ENCODE measurements at places on chromosomes 2 and 18. TPM values are rescaled to one million over a fixed set of nuclear protein-coding genes. Genes with fewer than 3 reads are reported as not detected.

DNA sequence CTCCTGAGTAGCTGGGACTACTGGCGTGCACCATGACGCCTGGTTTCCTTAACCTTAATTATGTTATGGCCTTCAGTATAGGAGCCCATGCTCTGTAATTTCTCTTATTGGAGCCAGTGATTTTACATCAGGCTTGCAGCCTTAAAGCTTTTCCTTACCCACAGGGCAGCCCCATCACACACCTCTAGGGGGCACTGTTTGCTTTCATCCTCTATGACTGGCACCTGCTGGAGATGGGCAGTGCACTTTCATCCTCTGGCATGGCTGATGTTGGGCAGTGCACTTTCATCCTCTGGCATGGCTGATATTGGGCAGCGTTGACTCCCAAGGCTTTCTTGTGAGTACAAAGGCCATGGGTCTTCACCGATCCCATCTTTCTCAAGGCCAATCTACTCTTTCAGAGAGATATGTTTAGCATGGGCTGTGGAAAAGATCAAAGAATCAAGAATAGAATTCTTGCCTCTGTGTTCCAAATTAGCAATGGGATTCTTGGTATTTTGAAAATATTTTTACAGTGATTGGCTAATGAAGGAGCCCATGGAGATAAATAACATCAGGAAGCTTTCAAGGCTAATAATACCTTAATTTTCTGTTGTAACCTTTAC lies 80.7 kb upstream of the MEX3C start:
- H3K4me3 ChIP-seq = no peak overlapping the region
- no peaks in the 10 kb centered on the region for H3K27me3 ChIP-seq
- DNase-seq = peak; percentile 63

Gene COLEC12
- not detected for total RNA-seq

DNA sequence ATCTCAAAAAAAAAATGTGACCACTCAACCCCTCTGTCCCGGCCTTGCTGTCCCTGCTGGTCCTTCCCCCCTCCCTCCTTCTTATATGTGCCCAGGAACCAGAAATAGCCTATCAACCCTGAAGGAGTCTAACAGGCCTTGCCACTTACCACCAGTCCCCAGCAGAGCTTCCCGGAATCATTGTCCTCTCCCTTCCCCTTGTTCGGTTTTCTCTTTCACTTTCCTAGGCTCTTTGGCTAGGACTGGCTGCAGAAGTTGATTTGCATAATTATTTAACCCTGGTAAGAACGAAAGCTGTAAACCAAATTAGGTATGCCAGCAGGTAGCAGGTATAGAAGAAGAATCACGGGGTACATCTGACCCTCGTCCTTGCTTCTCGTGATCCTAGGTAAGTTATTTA lies 72.6 kb upstream of the ZNF532 start:
- H3K4me1 ChIP-seq = no peaks in the 10 kb centered on the region
- H3K27me3 ChIP-seq = peaks cover 7% of the 10 kb centered on the region
- no peak for DNase-seq
- no peaks in the 10 kb centered on the region for H3K36me3 ChIP-seq
- no peak overlapping the region for H3K27ac ChIP-seq

- H3K4me1 ChIP-seq = peaks cover 31% of the 10 kb centered on the region
- peak overlapping the region; percentile 99 for H3K27ac ChIP-seq
- H3K27me3 ChIP-seq = peaks cover 2% of the 10 kb centered on the region
These were observed 36.1 kb upstream of the GPD2 start for GRCh38 chr2:156399950-156400705.

DNA sequence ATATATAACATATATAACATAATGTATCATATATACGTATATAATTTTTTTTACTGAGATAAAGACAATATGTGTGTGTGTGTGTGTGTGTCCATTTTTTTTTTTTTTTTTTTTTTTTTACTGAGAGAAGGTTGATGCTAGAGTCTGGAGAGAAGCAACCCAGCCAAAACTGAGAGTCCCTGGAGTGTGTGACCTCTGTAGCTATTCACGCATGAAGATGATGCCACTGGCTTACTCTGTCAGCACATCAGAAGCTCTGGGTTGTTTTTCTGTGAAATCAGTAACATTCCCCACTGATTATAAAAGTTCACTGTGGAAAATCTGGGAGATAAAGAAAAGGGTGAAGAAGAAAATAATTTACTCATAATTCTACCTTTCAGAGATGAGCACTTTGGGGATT lies 27.2 kb downstream of the CCDC195 start:
- DNase-seq = no peak
- H3K36me3 ChIP-seq = no peaks in the 10 kb centered on the region
- no peaks in the 10 kb centered on the region for H3K4me1 ChIP-seq
- H3K4me3 ChIP-seq = no peak overlapping the region
- peaks cover 22% of the 10 kb centered on the region for H3K27me3 ChIP-seq
- no peak overlapping the region for H3K27ac ChIP-seq

Gene ABCG8
- total RNA-seq = not detected

DNA sequence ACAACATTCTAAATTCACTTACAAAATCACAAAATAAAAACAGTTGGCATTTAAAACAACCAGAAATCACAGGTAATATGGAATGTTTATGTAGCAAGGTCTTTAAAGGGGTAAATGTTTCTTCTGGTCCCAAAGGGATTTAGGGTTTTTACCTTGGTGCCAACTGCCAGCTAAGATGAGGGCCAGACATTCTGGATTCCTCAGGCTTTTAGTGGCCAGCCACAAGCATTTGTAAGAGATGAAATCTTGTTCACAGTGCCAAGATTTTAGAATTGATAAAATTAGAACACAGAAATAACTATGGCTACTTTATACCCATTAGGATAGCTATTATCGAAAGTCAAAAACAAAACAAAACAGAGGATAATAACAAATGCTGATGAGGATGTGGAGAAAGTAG lies 60.4 kb upstream of the CDKL4 start:
- DNase-seq = no peak
- no peak overlapping the region for H3K4me3 ChIP-seq
- H3K27ac ChIP-seq = no peak overlapping the region
- no peaks in the 10 kb centered on the region for H3K36me3 ChIP-seq
- H3K27me3 ChIP-seq = no peaks in the 10 kb centered on the region

DNA sequence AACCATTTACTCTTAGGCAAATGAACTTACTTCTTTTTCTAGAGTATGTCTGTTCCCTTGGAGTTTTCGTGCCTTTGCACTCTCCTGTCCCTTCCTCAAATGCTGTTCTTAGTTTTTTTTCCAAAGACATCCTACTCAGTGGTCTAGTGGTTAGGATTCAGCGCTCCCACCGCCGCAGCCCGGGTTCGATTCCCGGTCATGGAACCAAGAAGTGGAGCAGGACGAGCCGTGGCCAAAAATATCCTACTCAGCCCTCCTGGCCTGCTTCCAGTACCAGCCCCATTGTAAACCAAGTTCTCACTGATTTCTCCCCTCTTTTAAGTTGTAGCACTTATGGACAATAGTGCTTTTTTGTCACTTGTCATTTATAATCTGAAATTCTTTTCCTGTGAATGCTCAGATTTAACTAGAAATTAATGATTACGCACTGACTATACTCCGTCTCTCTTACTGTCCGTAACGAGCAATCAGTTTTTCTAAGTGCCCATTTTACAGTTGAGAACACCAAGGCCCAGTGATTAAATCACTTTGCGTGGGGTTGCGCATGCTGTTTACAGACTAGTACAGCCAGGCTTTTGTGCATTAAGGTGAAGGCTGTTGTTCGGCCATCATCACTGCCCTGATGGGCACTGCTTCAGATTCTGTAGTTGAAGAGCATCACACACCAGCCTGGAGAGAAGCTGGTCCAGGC lies 17.9 kb downstream of the GREB1 start:
- no peaks in the 10 kb centered on the region for H3K36me3 ChIP-seq
- peaks cover 16% of the 10 kb centered on the region for H3K4me1 ChIP-seq
- H3K27me3 ChIP-seq = peaks cover 34% of the 10 kb centered on the region
- H3K4me3 ChIP-seq = no peak overlapping the region
- DNase-seq = no peak

Gene MROH2A
- total RNA-seq = not detected

DNA sequence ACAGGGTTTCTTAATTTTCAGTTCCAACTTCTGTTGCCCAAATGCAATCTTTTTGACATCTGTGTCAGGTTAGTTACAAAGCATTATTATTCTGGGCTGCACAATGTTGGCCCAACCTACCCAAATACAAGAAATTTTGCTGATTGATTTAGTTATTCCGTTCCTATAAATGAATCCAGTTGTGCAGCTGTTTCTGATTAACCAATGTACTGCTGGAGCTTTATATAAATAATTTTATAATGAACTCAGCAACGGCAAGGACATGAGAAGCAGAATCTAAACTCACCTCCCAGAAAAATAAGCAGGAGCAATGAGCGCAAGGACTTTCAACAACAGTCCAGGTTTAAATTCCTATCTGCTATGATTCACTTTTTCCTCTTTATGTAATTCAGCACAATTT lies 76.3 kb upstream of the WIPF1 start:
- peaks cover 21% of the 10 kb centered on the region for H3K4me1 ChIP-seq
- H3K27me3 ChIP-seq = no peaks in the 10 kb centered on the region
- DNase-seq = no peak
- H3K36me3 ChIP-seq = peaks cover 8% of the 10 kb centered on the region

Gene TAF4B
- 14.5 TPM for total RNA-seq

GRCh38 chr18:70450426-70451253 lies 161.8 kb downstream of the SOCS6 start:
- DNase-seq = no peak
- no peak overlapping the region for H3K4me3 ChIP-seq
- peaks cover 4% of the 10 kb centered on the region for H3K27me3 ChIP-seq
- H3K27ac ChIP-seq = no peak overlapping the region

Gene FLACC1
- 4.0 TPM for total RNA-seq

DNA sequence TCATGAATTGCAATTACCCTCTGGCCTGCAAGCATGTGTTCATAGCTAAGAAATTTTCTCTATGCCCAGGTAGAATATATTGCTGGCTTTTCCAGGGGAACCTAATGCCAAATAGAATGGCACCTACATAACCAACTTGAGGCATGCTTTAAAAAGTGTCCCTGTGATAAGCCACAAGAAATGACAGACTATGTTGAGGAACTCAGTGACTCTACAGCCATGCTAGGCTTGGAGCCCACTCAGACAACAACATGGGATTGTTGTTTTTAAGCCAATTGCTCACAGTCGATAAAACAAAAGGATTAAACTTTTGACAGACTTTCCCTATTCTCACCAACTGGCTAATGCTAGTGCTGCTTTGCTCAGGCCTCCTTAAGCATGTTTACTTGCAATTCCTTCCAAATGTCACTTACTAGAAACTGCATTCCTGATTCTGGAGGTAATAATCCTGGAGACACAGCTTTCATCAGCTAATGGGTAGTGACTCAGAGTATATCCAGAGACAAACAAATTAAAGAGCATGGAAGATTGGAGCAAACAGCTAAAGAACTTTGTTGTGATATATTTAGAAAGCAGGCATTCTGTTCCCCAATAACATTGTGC lies 249.0 kb downstream of the SLC8A1 start:
- no peak overlapping the region for H3K27ac ChIP-seq
- no peak for DNase-seq
- no peaks in the 10 kb centered on the region for H3K36me3 ChIP-seq
- no peaks in the 10 kb centered on the region for H3K27me3 ChIP-seq

DNA sequence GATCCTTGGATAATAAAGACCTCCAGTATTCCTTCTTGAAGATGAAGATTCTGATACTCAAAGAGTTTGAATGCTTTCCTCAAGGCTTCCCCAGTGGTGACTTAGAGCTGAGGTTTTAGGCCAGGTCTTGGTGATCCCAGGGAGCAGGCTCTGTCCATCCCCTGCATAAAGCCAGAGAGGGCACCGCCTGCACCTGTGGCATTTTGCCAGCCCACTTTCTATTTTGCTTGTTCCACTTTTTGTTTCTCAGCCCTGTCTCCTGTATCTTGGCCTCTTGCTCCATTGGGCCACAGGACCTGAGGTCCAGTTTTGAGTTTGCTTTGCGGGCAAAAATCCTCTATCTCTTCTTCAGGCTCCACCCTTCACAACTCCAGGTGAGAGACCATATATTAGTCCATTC lies 6.7 kb upstream of the SCYGR1 start:
- peaks cover 7% of the 10 kb centered on the region for H3K27me3 ChIP-seq
- H3K36me3 ChIP-seq = no peaks in the 10 kb centered on the region
- H3K4me1 ChIP-seq = peaks cover 5% of the 10 kb centered on the region

Gene GAREM1
- not detected for total RNA-seq

- H3K27ac ChIP-seq = no peak overlapping the region
- no peaks in the 10 kb centered on the region for H3K27me3 ChIP-seq
- DNase-seq = no peak
These were observed 301.8 kb downstream of the NBAS start for GRCh38 chr2:15259356-15259756.

DNA sequence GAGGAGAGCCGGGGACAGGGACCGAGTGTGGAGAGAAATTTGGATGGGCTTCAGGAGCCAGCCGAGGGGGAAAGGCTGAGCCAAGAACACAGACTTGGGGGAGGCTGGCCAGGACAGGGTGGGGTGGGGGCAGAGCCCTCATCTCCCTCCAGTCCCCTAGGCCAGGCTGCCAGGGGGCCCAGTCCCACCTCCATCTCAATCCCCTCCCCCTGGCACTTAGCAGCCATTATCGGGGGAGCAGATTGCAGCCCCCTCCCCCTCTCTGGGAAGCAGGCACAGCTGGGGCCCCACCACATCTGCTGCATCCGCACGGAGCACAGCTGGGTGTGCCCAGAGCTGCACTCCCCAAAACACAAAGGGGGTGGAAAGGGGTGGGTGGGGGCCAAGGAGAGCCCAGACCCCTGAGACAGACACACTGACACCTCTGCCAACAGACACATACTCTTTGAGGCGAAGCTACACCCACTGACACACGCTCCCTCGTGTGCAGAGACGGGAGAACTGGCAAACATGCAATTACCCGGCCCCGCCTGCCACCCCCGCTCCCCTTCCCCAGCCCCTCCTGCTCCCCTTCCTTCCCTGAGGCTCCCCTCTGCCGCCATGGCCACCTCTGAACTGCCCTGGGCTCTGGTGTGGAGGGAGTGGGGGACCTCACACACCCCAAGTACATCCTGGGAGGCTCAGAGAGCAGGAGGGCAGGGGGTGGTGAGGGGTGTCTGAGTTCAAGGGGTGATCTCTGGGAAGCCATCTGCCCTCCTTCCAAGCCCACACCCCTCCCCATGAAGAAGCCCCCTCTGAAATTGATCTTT lies 5.1 kb upstream of the ASIC4 start:
- no peak overlapping the region for H3K27ac ChIP-seq
- no peaks in the 10 kb centered on the region for H3K36me3 ChIP-seq
- peaks cover 38% of the 10 kb centered on the region for H3K27me3 ChIP-seq
- no peak for DNase-seq
- H3K4me1 ChIP-seq = peaks cover 24% of the 10 kb centered on the region

DNA sequence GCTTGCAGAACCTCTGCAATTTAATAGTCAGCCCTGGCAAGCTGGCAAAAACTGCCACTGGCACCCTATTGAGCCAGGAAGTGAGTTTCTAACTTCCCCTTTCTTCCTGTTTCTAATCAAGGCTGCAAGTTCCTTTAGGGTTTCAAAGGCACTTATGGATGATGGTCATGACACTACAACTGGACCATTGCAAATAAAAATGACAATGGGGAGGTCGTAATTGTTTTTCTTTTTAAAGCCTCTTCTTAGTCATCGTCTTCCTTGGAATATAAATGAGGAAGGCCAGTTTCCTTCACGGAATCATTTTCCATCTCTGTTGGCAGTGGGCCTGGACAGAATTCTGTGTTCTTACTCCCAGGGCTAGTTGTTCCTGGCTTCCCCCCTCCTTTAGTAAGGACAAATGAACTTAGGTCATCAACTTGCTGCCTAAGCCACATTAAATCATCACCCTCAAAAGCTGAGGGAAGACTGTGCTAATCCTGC lies 35.8 kb downstream of the SH3RF3 start:
- no peaks in the 10 kb centered on the region for H3K36me3 ChIP-seq
- no peaks in the 10 kb centered on the region for H3K4me1 ChIP-seq
- no peak overlapping the region for H3K4me3 ChIP-seq
- H3K27ac ChIP-seq = no peak overlapping the region
- peaks cover 17% of the 10 kb centered on the region for H3K27me3 ChIP-seq

GRCh38 chr18:13611601-13612195 lies 114.7 kb downstream of the FAM210A start:
- H3K4me1 ChIP-seq = peaks cover 68% of the 10 kb centered on the region
- H3K27ac ChIP-seq = peak overlapping the region; percentile 97
- H3K4me3 ChIP-seq = peak overlapping the region; percentile 88
- no peaks in the 10 kb centered on the region for H3K36me3 ChIP-seq
- no peak for DNase-seq

Gene RND3
- total RNA-seq = not detected
